NCI-H146 (cell line): ENCODE measurements at places on chromosomes 6 and 20.

- DNase-seq, result no peak
Observed at GRCh38 chr6:157789861-157790260, 33.2 kb upstream of the SNX9 start.

- DNase-seq, result no peak
Observed at GRCh38 chr6:104940893-104941728, 15.8 kb upstream of the LIN28B start.

DNA sequence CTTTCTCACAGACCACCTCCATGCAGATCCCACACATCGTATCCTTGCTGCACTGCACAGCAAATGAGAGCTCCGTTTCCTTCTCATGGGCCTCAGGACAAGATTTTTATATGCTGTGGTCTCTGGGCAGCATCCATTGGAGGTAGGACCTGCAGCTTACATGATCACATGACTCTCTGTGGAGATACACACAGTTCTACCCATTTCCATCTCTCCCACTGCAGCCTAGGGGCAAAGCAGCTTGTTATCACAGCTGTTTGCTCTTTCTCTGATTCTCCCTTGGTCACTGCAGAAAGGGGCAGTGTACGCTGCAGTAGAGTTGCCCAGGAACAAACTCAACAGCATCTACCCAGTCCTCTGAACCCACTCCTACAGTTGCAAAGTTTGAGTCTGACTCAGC is 48.9 kb downstream of the ZNF334 start:
- no peak for DNase-seq

DNA sequence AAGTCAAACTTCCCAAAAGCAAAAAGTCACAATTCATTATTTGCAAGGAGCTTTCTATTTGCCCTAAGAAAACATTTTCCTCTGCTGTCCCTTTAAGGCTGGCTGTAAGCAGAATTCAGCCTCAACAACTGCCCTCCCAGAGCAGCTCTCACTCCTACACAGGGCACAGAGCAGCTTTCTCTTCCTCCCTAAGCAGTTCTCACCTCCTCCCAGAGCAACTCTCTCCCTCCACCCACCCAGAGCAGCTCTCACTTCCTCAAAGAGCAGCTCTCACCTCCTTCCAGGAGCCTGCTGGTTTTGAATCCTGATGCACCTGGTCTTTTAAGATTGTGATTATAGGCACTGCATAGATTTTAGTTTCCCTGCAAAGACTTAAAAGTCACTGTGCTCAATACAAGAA is 120.6 kb upstream of the TMEM181 start:
- no peak for DNase-seq

GRCh38 chr6:145086197-145086596 is 649.1 kb downstream of the EPM2A start:
- no peak for DNase-seq

DNA sequence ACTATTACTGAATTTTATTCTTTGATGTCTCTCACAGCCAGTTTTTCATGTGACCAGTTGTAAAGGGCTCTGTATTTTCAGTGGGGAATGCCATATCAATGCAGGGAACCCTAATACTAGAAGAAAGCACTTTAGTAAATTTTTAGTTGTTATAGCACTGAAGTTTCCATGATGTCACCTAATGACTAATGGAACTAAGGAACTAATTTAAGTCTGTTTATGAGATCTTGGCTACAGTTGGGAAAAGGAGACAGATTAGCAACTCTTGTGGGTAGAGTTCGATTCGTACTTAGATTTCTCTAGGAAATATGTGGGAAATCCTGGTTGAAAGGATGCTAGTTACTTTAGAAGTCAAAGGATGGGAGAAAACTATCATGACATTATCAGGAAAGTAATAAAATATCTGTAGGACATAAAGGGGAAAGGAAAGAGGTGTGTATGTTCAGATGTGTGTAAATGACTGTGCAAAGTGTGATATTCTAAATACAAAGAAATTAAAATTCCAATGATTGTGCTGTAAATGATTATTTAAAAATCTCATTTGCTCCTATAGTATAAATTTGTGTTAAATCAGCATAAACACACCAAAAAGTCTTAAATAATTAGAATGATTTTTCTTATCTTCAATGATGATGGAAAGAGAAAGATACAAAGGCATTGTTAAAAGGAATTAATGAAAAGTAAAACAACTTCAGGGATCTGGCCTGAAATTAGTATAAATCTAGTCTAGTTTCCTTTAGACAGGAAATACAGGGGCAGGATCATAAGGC is 103.4 kb downstream of the LRRC1 start:
- no peak for DNase-seq

DNA sequence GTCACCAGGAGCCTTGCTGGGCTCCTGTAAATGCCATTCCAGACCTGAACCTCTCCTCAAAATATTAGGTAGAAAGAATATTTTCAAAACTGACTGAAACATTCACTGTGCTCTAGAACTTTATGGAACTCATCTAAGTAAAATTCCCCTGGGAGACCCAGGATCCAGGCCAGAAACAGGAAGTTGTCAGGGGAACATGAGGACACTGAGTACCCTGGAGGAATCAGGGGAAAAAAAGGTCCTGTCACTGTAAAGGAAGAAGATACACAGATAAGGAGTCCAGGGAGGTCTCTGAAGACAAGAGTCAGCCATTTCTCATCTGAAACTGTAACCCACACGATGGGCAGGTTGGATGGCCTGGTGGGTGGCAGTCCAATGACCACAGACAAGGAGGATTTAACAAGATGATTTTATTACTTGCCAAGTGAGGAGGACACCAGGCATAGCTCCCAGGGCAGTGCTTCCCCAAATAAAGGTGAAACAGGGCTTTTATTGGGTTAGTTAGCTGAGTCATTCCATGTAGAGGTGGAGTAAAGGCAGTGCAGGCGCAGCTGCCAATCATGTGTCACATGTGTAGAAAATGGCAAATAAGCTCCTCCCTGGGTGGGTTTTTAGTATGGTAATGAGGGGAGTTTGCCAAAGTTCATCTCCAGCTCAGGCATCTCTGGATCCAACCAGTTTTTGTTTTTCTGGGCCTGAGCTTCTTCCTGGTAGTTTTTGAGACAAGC is 138.5 kb downstream of the RCAN2 start:
- no peak for DNase-seq

GRCh38 chr20:43982886-43983285 is 68.2 kb downstream of the TOX2 start:
- no peak for DNase-seq

DNA sequence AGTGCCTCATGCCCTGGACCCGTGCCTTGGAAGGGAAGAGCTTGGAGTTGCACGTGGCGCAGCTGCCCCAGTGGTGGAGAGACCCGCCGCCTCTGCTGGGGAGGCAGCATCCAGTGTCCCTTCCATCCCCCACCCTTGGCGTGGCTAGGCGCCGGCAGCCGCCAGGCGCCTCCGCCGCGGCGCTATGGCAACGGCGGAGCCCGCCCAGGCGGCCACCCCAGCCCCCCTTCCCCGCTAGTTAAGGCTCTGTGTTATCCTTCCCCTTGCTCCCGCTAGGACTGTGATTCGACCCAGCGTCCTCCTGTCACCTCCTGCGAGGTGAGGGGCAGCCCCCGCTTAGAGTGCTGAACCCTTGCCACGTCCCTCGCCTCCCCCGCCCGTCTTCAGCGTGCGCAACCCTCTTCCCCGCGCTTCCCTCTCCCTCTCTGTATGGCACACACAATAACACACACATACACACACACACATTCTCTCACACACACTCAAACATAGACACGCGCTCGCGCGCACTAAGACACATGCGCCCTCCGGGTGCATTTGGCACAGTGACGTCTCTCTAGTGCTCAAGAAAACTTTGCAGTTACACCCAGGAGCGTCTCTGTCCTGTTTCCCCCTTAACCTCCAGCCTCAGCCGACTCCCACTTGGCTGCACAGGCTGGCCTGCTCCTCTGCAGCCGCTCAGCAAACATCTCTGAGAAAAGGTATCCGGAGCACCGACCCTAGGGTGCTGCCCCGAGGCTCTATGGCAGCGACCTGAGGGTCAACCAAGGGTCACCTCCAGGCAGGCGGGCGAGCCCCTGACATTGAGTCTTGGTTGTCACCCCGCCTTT is 8.5 kb downstream of the GRIK2 start:
- DNase-seq, result no peak

DNA sequence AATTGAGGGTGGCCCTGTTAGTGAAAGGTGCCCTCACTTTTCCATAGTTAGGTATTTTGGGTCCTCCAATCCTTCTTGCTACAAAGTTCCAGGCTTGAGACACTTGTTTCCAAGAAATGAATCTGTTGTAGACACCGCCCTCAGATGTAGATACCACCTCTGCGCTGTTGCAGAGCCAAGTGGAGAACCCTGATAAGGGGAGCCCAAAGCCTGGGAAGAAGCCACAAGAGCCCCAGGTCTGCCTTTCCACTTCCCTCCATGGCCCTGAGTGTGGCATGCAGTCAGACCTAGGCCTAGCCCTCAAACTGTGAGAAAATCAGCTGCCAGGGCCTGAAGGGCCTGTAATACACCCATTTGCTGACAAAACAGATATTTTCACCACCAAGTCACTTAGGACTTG is 37.1 kb downstream of the DTD1 start:
- no peak for DNase-seq

- peak; percentile 47 for DNase-seq
Observed at GRCh38 chr6:8192067-8192466, 89.7 kb upstream of the EEF1E1 start.

DNA sequence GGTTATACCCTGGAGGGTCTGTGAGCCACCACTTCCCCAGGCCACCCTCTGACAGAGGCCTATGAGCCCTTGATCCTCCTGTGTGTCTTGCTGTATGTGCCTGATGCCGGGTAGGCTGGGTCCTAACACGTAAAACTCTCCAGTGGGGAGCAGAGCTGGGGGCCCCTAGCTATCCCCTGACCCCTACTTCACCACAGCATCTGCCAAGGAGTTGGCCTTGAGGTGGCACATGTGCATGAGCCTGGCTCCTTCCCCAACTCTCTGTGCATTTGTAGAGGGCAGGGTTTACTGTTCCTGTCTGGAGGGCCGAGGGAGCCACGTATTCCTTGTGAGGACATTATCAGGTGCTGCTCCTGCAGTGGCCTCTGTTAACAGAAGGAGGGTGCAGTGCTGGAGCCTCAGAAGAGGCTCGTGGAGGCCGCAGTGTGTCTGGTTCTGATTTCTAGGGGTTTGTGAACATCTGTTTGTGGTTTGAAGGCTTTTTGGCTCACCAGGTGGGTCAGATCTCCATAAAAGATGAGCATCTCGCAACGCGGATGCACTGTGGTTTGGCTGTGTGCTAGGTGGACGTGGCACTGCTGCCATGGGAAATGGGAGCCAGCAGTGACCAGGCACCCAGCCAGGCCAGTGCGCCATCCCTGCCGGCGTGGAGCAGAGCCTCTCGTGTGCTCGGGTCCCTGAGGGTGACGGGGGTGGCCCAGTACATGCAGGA is 152.1 kb downstream of the DTNBP1 start:
- DNase-seq, result no peak

- no peak for DNase-seq
Observed at GRCh38 chr20:48015943-48016723, 230.9 kb upstream of the SULF2 start.

DNA sequence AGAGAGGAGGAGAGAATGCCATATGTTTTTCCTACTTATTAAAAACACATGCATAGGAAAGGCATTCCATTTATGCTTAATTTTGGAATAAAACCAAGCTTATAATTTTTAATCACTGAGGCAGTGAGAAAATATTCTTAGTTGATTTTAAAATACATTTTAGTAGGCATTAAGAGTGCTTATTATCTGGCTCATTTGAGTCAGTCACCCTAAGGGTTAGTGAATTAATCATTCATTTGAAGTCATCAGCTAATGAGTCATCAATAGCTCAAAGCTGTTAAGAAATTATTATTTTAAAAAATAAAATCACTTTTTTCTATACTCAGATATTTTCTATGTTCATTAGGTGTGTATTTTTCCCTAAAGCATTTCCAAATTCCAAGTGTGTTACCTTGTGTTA is 81.6 kb downstream of the TMEM200A start:
- DNase-seq, result no peak

GRCh38 chr6:106086814-106087175 is 659 bp downstream of the PRDM1 start:
- no peak for DNase-seq

DNA sequence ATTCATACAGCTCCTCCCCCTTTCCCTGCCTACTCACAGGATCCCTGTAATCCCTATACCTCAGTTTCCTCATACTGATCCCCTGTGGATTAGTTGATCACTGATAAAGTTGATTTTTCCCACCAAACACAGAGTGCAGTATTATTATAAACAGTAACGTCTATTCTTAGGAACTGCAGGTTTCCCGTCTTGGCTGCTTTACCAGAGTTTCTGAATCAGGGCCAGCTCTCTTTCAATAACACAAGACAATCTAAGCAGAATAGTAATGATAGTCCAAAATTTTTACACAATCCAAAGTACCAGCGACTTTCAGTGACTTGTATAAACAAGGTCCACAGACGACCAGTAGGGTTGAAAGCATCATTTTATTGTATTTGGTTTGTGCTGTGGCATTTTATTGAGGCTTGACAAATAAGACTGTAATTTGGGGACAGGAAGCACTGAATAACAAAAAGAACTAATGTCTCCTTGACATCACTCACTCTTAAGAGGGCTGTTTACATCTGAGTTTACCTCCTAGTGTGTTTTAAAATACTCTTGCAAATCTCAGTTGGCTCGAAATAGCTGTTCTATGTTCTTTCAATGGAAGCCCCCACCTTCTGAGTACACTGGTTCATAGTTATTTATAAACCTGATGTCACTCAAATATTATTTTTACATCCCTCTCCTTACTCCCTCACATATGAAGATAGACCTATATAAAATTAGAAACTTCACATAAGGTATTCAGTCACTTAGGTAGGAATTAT is 6.1 kb upstream of the JARID2 start:
- no peak for DNase-seq

- DNase-seq, result no peak
Observed at GRCh38 chr20:57724610-57725405, 15.0 kb upstream of the PMEPA1 start.

DNA sequence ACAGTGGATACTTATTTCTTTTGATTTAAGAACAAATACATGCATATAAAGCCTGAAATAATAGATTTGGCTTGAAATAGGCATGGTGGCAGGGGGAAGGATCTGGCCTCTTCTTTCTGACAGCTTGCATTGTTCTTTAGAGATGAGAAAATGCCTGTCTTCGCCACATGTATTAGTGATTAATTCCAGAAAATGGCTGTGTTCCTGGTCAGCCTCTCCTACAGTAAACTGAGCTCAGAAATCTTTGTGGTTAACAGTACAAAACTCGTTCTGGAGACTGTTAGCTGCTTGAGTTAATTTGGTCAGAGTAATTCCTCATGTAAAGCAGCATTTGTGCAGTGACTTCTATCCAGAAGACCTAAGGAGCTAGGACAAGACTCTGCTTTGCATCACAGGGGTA is 151.5 kb downstream of the EYA4 start:
- DNase-seq, result no peak

DNA sequence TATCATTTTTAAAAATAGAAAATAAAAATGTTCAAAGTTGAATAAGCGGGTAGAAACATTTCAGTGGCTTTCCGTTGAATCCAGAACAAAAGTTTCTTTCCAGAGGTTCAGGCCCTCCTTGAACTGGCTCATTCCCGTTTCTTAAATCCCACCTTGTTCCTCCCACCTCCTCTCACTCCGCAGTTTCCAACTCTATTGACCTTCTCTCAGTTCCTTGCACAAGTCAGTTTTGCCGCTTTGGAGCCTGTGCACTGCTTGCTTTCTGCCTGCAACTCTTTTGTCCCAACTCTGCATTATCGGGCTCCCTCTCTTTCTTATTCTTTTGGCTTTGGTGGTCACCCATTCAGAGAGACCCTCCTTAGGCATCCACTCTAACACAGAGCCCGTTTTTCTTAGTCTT is 99.9 kb upstream of the EDN1 start:
- DNase-seq, result no peak
